SHP77 treated with DMSO at 0.1 percent for 48 hours (cell line): ENCODE measurements at places on chromosomes 6 and 20.

DNA sequence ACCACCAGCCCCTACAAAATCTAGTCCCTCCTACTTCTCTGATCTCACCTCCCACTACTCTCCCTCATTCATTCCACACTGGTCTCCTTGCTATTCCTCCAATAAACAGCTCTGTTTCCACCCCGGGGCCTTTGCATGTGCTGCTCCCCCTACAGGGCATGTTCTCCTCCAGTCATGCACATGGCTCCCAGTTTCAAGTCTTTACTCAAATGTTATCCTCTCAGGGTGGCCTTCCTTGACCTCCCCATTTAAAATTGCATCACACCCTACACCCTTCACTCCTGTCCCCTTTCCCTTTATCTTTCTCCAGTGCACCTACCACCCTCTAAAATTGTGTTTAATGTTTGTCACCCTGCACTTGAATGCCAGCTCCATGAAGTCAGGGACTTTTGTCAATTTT, 174.5 kb downstream of the MRPL14 start:
- DNase-seq: no peak

GRCh38 chr6:49980898-49981297, 11.5 kb upstream of the DEFB113 start:
- DNase-seq: no peak

DNA sequence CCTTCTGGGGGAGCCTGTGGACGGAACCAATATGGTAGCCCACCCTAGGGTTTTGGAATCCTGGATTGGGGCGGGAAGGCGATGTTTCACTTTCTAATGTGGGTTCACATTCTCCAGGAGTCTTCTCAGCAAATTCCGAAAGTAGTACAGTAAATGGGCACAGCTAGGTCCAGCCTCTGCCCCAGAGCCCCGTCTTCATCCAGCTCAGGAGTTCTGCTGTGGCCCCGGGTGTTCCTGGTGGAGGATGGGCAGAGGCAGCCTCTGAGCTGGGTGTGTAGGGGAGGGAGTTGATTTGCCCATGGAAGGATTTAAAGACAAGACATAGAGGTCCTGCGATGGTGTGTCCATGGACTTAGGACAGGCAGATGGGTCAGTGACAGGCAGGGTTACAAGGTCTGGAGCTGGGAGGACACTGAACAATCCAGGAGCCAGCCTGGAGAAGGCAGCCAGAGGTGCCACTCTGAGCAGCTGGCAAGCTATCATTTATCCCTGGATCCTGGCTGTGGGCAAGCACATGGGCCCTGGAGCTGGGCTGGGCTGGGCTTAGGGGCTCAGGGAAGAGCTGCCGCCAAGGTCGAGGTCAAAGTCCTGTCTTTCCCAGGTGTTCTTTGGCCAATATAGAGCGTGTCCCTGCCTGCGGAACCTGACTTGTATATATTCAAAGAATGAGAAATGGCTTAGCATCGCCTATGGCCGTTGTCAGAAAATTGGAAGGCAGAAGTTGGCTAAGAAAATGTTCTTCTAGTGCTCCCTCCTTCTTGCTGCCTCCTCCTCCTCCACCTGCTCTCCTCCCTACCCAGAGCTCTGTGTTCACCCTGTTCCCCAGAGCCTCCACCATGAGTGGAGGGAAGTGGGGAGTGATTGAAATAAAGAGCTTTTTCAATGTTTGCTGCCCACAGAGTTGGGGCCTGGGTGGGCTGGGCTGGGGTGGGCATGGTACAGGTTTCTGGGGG, 6.7 kb downstream of the CLPSL1 start:
- no peak for DNase-seq

DNA sequence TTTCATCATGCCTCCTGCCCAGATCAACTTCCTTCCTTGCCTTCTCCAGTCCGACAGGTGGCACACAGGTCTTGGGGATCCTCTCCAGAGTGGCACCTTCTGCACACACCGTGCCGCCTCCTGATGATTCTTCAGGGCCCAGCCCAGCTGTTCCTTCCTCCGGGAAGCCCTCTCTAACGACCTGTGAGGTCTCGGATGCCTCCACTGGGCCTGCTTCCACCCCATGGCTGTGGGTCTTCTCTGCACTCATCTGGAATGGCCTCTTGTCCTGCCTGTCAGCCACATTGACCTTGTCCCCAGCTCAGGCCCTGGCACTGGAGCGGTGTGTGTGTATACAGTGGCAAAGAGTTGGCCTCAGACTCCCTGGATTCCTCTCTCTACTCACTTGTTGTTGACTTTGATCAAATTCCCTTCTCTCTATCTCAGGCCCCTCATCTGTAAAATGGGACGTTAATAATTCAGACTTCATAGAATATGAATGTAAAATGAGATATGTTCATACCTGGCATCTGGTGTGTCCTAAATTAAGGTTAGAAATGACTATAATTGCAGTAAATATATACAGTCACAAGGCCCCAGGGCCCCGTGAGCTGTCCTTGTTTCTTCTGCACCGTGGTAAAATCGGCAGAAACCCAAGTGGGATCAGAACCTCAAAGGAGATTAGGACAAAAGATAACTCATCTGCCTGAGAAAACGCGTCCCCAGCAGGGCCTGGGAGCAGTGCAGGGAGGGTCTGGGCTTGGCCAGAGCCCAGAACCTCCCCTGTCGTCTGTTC, 1.5 kb downstream of the FAM210B start:
- DNase-seq: no peak

DNA sequence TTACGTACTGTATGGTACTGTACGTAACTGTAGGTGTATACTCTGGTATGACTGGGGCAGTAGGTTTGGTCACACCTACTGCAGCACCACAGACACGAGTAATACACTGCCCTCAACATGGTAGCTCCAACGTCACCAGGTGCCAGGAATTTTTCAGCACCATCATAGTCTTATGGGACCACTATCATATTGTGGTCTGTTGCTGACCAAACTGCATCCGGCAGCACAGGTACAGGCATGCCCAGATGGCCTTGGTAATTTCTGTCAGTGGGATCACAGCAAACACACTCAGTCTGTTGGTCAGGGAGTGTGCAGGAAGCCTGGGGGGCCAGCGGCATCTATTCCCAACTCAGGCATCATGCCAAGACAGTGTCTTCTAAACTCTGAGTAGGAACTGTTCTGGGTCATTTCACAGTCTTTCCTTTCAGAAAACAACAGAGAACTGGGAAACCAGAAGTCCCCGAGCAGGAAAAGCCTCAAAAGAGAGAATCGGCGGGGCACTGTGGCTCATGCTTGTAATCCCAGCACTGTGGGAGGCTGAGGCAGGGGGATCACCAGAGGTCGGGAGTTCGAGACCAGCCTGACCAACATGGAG, 5.8 kb downstream of the YTHDF1 start:
- no peak for DNase-seq

GRCh38 chr6:30206152-30206551, 7.1 kb downstream of the TRIM26 start:
- no peak for DNase-seq

DNA sequence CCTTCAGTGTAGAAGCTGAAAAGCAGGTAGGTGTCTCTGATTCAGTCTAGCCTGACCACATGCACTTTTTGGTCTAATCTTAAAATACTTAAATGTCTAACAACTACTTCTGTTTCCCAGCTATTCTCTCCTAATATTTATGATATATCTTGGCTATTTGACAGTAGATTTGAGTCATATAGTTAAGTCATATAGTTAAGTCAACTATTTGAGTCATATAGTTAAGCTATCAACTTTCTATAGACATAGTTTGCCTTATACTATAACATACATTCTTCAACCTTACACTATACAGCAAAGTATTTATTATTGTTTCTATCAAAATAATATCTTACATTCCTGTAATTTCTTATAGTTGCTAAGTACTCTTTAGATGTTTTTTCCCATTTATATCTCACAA, 110.9 kb downstream of the GMDS start:
- no peak for DNase-seq

DNA sequence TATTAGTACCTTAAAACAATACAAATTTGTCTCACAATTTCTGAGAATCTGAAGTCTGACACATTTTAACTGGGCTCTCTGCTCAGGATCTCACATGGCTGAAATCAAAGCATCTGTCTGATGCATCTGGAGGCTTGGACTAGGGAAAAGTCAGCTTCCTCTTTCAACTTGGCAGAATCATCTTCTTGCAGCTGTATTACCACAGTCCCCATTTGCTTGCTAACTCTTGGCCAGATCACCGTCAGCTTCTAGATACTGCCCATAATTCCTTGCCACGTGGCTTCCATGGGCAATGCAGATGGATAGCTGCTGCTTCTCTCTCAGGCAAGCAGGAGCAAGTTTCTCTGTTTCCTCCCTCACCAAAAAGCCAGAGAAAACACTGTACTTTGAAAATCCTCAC, 1106.4 kb upstream of the CITED2 start:
- no peak for DNase-seq

DNA sequence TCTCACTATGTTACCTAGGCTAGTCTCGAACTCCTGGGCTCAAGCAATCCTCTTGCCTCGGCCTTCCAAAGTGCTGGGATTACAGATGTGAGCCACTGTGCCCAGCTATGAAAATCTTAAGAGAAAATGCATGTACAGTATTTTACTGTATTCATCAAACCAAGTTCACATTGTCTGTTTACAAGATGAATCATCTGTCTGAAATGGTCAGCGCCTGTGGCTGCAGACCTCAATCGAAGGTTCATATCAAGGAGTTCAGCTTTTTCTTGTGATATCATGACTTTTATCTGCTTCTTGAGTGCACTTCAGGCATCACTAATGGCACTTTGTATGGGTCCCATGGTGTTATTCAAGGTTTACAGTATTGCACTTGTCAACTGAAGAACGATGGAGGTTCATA, 155.1 kb downstream of the SLC16A10 start:
- no peak for DNase-seq

DNA sequence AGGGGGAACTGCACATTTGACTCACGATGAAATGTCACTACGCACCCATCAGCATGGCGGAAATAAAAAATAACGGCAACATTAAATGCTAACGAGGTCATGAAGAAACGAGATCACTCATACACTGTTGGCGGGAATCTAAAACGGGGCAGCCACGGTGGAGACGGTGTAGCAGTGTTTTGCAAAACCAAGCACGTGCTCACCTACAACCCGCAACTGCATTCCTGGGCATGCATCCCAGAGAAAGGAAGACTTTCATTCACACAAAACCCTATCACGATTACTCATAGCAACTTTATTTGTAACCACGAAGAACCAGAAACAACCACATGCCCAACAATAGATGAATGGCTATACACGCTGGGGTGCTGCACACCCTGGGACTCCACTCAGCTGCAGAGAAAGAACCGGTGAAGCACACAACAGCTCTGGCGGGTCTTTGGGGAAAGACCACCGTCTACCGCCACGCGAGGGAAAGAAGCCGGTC, 77.0 kb downstream of the YTHDF1 start:
- no peak for DNase-seq

- DNase-seq: no peak
Measured at GRCh38 chr6:147787417-147787816, 278.9 kb downstream of the SAMD5 start.

GRCh38 chr6:159163901-159164370, 5.3 kb upstream of the FNDC1 start:
- DNase-seq: no peak

DNA sequence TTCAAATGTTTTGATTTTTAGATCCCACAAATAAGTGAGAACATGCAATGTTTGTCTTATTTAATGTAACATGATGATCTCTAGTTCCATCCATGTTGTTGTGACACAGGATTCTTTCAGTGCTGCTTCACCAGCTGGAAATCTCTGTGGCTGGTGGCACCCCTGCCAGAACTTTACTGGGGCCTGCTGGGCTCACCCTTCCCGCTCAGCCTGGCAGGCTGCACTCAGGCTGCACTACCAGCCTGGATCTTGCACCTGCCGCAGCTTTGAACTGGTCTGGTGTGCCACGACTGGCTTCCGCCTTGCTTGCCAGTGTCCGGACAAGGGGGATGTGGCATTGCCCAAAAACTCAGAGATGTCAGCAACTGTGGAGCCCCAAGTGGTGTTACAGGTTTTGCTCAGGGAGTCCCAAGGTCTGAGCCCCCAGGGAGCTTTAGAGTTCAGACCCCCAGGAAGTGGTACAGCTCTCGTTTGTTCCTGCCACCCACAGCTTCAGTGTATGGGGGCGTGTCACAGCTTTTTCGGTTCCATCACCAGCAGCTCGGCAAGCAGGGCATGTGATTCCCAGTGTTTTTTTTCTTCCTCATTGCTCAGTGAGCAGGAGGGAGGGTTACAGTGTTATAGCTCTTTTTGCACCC, 72.3 kb upstream of the SYNCRIP start:
- no peak for DNase-seq

- no peak for DNase-seq
Measured at GRCh38 chr6:29946223-29947076, 4.1 kb downstream of the HLA-A start.

GRCh38 chr20:22711971-22712755, 127.8 kb upstream of the FOXA2 start:
- no peak for DNase-seq

DNA sequence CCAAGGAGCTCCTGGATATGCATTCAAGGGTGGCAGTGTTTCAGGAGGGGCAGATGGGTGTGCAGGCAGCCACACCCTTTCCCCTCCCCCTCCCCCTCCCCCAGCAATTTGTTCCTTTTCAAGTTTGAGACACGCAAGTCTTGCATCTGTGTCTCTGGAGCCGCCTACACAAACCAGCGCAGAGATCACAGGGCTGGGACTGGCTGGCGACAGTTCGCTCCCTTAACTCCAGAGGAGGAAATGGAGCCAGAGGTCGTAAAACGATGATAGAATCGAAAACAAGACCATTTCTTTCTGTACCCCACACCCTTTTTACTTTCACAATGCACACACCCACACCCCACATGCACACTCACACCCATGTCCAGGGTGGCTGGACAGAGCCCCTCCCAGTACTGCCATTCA, 163.1 kb downstream of the LY86 start:
- no peak for DNase-seq

GRCh38 chr6:39610221-39610620, 115.0 kb downstream of the KIF6 start:
- DNase-seq: no peak

GRCh38 chr6:137472641-137473137, 21.5 kb downstream of the OLIG3 start:
- no peak for DNase-seq

GRCh38 chr6:112205427-112206109, 48.8 kb downstream of the LAMA4 start:
- DNase-seq: no peak

- DNase-seq: no peak
Measured at GRCh38 chr20:44552050-44552449, 30.2 kb upstream of the SERINC3 start.

GRCh38 chr6:125818225-125818657, 27.5 kb downstream of the NCOA7 start:
- no peak for DNase-seq

GRCh38 chr6:49142421-49143151, 320.5 kb downstream of the MMUT start:
- DNase-seq: no peak

DNA sequence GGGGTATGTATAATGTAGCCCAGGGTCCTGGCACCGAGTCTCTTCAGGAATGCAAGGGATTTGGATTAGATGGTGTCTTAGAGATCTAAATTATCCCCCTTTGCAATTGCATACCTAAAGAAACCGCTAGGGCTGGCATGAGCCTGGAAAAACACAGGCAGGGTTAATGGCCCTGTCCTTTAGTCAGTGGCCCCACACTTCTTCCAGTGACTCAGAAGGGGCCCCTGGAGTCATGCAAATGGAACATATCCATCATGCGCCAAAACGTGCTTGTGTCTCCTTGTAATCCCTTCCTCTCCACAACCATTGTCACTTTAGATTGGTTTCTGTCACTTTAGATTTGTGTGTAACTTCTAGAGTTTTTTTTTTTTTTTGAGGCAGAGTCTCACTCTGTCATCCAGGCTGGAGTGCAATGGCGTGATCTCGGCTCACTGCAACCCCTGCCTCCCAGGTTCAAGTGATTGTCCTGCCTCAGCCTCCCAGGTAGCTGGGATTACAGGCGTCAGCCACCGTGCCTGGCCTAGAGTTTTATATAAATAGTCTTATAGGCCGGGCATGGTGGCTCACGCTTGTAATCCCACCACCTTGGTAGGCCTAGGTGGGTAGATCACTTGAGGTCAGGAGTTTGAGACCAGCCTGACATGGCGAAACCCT, 8.7 kb upstream of the MYBL2 start:
- no peak for DNase-seq
